ENCODE measurements at places on chromosomes 2 and 18. TPM values are rescaled to one million over a fixed set of nuclear protein-coding genes. Genes with fewer than 3 reads are reported as not detected.

GRCh38 chr2:205681401-205682238 lies 681 bp upstream of the NRP2 start:
- DNase-seq, result no peak

- no peak for DNase-seq
Observed at GRCh38 chr2:143668234-143668633, 539.0 kb downstream of the ARHGAP15 start.

- DNase-seq, result no peak
Observed at GRCh38 chr2:227153758-227154486, 10.1 kb downstream of the COL4A4 start.

DNA sequence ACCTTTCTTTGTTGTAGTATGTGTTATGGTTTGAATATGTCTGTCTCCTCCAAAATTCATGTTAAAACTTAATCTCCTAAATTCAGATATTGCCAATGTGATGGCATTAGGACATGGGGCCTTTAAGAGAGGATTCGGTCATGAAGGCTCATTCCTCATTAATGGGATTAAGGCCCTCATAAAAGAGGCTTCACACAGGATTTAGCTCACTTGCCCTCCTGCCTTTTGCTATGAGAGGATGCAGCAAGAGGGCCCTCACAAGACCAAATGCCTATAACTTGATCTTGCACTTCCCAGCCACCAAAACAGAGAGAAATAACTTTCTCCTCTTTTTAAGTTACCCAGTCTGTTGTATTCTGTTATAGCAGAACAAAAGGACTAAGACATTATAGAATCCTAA lies 19.7 kb downstream of the ZBTB14 start:
- DNase-seq, result no peak

Gene RESP18
- not detected for total RNA-seq

All from omental fat pad (tissue), 4 donors.